SK-MEL-5 (cell line): ENCODE measurements at places on chromosomes 12 and 14. TPM values are rescaled to one million over a fixed set of nuclear protein-coding genes. Genes with fewer than 3 reads are reported as not detected.

DNA sequence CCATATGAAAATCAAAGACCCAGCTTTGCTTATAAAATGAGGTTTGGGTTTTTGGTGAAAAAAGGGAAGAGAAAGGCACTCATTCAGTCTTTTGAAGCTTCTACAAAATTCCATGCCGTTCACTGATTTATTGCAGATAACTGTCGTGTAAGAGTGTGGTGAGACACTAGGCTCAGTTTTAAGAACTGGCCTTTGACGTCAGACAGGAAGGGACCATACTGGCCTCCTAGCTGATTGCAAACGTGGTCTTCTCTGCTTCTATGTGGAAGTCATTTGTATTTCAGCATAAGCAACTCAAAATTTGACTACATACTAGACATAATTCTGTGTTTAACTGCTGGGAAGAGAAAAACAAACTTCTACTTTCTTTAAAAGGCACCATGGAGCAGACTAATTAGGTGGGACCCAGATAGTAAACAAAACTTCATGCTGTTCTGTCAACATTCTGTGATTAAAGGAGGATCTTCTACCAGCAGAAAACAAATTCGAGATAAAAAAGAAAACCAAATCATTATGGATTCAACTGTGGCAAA is 168.7 kb downstream of the TTC7B start:
- no peak for DNase-seq

GRCh38 chr12:109946505-109946904 is 46.4 kb downstream of the TCHP start:
- DNase-seq, result peak; percentile 73

Gene PRKCH
- 51.8 and 58.6 TPM in 2 replicates for total RNA-seq

Gene AQP2
- total RNA-seq, result not detected in 2 replicates

GRCh38 chr12:95304673-95305198 is 87.1 kb downstream of the VEZT start:
- DNase-seq, result no peak

GRCh38 chr14:49527221-49527620 is 59.0 kb downstream of the RPS29 start:
- no peak for DNase-seq

Gene PLA2G1B
- total RNA-seq, result not detected in 2 replicates

- DNase-seq, result no peak
Observed at GRCh38 chr14:76729258-76729657, 32.0 kb upstream of the VASH1 start.

Gene CDC42BPB
- total RNA-seq, result 45.0 and 49.2 TPM in 2 replicates

Gene MAP3K9
- total RNA-seq, result 5.1 and 5.4 TPM in 2 replicates

DNA sequence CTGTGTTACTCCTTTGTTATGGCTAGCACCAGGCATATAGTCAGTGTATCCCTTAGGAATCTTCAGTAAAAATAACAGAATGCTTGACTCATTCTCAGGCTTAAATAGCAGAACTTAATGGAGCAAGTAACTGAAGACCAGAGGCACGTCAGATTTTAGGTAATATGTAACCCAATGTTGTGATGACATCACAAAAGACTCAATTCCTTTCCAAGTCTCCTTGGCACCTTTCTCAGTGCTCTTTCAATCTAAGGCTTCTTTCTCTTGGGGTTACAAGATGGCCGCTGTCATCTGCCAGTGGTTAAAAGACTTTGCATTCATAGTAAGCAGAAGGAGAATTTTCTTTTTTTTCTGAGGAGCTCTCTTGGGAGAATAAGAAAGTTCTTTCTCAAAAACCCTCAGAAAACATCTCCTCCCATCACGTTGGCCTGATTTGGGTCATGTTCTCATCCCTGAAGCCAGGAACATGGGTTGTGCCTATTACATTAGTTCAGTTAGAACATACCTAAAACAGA is 33.4 kb upstream of the DCN start:
- no peak for DNase-seq

- no peak for DNase-seq
Observed at GRCh38 chr12:67952787-67953186, 36.5 kb upstream of the IFNG-AS1 start.

DNA sequence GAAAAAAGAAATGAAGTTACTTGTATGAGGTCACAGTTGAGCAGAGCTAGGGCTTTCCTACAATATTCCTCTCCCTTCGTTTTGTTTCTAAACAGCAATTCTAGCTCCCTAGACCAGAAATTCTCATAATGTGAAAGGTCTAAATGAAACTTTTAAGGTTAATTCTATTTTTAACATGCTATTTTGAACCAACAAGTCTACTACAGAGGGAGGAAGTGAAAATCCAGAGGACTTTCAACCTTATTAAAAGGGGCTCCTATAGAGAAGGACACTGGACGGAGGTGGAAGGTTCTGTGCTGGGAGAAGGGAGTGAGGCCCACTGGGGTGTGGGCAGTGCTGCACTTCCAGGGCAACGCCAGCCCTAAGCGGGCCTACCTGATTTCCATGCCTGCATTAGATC is 13.4 kb downstream of the GSG1 start:
- no peak for DNase-seq
